ENCODE measurements at places on chromosomes 2 and 18.
A peak's percentile ranks its signal among the peaks of the same experiment; 100 is the strongest.

DNA sequence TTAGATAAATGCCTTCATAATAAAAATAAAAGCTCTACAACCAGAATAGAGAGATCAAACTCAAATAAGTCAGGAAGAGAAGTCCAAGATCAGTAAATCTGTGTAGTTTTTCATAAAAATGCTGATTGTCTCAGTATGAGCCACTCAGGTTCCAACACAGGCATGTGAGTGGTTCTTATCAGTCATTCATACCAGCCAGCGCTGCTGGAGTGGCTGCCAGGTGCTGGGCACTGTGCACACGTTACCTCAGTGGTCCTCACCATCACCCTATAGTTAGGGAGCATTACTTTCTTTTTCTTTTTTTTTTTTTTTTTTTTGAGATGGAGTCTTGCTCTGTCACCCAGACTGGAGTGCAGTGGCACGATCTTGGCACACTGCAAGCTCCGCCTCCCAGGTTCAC is 23.8 kb downstream of the CNDP1 start:
- DNase-seq = no peak

- DNase-seq = no peak
Measured at GRCh38 chr2:47091118-47091517, 64.0 kb downstream of the STPG4 start.

- DNase-seq = no peak
Measured at GRCh38 chr2:62858231-62858832, 152.8 kb downstream of the EHBP1 start.

GRCh38 chr2:120344976-120345581 is 857 bp upstream of the INHBB start:
- DNase-seq = no peak

DNA sequence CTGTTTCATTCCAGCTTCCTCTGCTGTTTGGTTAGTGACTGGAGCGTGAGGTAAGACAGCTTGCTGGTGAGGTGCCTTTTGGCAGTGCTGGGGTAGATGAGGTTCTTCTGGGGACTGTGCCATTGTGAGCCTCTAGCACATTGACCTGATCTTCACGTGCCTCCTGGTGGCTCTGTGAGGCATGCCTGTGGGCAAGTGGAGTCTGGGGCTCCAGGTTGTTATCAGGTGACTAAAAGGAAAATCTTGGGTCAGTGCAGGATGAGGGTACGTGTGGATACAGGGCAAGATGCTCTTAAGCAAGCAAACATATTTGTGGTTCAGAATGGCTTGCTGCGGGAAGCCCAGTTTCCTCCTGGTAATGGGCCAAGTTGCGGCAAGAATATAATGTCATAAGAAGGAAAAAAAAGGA is 75.4 kb downstream of the FHOD3 start:
- no peak for DNase-seq

GRCh38 chr2:45820048-45820447 is 168.6 kb downstream of the PRKCE start:
- DNase-seq = no peak

DNA sequence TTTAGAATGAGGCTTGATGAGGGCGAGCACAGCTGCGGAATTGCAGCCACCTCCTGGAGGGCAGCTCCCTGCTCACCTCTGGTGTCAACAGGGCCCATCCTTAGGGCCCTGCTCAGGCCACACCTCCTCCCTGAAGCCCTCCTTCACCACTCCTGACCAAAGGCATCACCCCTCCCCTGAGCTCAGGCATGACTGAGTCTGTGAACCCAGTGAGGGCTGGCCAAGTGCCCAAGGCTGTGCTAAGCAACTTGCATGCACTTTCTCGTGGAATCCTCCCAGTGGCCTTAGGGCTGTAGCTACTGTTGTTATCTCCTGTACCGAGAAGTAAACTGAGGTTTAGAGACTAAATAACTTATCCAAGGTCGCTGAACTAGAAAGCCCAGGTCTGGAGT is 101.7 kb downstream of the KLHL29 start:
- no peak for DNase-seq

DNA sequence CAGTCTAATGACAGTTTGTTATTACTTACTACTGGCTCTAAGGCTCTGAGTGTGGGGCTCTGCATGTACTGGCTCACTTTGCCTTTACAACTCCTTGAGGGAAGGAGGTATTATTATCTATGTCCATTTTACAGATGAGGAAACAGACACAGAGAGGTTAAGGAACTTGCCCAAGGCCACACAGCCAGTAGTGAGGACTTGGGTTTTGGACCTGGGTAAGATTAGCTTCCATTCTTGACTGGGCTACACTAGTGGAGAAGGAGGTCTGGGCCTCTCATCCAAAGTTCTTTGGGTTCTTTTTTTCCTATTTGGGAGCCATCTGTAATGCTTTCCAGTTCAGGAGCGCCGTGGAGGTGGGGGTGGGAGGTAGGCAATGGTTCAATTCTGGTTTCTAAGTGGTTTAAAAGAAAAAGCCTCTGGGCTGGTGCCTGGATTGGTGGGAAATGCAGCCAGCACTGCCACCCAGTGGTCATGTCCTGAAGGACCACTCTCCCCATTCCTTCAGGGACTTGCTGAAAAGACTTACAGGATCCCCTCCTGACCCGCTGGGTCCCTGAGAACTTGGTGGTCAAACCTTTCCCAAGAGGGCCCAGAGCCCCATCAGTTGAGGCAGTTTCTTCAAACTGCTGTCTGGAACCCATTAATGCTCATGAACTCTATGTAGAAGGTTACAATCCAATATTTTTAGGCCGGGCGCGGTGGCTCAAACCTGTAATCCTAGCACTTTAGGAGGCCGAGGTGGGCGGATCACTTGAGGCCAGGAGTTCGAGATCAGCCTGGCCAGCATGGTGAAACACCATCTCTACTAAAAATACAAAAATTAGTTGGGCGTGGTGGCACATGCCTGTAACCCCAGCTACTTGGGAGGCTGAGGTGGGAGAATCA is 38.6 kb upstream of the NOTO start:
- peak; percentile 59 for DNase-seq

- no peak for DNase-seq
Measured at GRCh38 chr2:217940261-217941220, 62.3 kb downstream of the TNS1 start.

DNA sequence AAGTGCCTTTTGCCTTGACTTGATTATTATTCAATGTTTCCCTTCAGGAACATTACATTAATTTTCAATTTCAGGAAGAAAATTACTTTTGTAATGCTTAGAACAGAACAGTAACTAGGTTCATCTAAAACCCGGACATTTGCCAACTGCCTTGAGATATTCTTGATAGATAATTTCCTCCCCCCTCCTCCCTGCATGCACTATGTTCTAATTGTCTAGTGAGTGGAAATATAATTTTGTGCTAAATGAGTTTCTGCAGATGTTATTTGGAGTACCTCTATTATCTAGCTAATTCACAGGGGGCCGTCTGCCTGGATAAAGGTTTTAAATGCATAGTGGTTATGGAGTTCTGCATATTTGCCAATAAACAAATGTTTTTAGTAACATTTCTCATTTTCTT is 200.3 kb upstream of the SLC39A10 start:
- no peak for DNase-seq

- no peak for DNase-seq
Measured at GRCh38 chr18:72543357-72544055, 636 bp downstream of the CBLN2 start.

DNA sequence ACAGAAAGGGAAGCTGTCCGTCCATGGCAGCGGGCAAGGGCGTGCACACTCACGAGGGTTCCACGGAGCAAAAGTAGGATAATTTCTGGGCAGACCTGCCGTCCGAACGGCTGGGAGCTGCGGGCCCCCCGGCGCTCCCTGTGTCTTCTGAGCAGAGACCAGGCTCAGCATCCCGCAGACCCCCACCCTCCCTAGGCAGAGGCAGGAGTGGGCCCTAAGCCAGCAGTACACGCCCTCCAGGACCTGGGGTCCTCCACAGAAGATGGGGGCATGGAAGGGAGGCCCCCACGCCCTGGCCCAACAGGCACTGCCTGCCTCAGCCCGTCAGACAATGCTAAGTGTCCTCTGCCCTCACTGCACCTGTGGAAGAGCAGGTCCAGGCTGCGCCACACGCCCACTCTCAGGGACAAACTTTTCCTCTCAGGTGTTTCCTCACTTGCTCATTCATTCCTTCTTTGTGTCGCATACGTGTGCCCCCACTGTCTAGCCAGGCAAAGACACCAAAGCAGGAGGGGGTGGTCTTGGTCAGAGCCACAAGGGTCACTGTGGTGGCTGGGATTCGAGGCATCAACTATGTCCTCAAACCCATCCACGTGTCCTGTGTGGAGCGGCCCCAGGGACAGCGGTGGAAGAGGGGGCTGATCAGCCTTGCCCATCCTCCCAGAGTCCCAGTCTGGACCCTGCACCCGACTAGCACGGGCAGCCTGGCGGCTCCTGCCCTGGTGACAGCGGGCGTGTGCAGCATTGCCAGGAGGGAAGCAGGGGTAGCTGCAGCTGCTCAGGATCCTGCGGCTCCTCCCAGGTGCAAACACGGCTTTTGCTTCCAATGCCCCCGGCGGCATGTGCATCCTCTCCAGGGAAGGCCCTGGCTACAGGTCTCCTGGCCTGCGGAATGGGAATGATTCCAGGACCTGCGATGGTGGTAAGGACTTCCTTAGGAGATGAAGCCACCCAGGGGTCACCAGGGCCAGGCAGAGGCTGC is 2.4 kb upstream of the GPC1 start:
- no peak for DNase-seq

DNA sequence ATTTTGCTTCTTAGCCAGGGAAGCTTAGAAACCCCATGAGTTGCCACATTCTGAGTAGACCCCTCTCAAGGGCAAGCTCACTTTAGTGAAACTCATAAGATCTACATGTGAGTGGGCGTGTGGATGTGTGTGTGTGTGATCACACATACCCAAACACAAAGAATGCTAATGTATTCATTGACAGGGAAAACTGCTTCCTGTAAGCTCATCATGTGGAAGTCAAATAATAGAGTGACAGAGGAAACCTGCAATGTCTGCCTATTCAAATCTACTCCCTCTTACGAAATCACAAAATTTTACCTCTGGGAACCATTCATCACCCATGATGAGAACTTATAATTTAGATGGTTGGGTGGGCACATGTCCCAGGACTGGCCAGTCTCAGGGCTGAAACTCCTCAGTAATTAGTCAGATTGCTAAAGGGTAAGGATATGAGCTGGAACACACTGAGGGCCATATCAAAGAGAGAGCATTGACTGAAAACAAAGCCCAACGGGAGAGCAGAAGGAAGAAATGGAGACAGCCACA is 94.5 kb upstream of the CCDC150 start:
- DNase-seq = no peak

GRCh38 chr2:239892441-239893235 is 132.5 kb downstream of the NDUFA10 start:
- DNase-seq = no peak

DNA sequence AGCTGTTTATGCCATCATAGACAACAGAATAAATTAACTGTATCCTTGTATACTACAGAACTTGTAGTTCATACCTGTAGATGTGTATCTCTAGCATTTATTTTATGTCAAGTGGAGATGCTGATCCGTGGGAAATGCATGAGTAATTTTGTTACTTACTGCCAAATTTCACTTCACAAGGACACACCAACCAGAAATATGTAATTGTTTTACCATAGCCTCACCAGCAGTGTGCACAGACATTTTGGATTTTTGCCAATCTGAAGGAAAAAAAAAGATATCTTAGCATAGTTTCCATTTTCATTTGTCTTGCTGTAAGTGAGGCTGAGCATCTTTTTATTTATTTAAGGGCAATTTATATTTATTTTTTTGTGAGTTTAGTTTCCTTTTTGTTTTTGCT is 265.1 kb upstream of the OSR1 start:
- no peak for DNase-seq

DNA sequence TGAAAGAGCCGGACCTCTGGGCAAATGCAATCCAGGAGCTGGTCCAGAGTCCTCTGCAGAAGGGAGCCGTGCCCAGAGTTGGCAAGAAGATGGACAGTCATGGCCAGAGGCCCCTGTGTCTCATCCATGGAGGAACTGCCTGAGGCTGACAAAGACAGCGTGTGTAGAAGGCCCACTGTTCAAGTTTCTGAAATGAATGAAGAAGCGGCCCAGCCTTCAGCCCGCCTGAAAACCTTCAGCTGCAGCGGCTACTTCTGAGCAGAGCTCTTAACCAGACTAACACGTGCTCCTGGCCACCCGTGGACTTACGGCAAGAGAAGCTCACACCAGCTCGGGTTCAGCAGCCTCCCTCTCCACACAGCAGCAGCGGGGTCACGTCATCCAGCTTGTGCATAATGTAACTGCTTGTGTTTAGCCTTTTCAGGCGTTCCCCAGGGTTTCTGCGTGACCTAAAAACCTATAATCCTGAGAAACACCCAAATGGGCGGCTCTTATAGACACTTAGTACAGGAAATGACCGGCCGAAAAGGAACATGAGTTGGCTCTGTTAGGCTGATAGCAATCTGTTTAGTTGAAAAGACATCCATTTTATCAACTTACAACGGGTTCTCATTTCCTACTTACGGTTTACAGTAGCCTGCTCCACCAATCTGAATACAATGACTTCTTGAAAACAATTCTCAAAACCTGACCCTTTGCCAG is at the start of gene FAM124B:
Gene FAM124B (minus strand): TSS at position 467 of the 702 bp plus-strand sequence. CDS start 339 bp downstream, at position 128.
- peak; percentile 25 for DNase-seq

GRCh38 chr2:79855264-79856006 is 342.6 kb downstream of the CTNNA2 start:
- no peak for DNase-seq

DNA sequence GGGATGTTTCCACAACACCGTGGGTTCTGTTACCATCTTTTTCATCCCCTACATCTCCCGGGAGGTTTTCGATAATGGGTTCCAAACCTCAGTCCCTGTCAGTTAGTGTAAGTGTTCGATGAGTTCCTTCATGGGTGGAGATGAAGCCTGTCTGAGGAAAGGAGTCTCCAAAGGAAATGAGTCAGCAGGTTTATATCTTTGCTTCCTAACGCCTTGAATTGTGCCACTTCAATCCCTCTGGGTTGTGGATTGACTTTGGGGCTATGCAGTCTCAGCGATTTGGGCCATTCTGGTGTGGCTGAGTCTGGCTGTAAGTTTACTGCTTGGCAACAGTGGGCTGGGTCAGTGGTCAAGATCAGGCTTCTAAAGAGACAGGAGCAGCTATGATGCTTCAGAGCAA is 1.2 kb downstream of the SERPINB5 start:
- DNase-seq = no peak

GRCh38 chr18:35041815-35042387 is 688 bp downstream of the MAPRE2 start:
- no peak for DNase-seq

- no peak for DNase-seq
Measured at GRCh38 chr2:50065835-50066234, 911.5 kb upstream of the FSHR start.

All from HFF-Myc (cell line).